ENCODE measurements at places on chromosomes 7 and 10. TPM values are rescaled to one million over a fixed set of nuclear protein-coding genes. Genes with fewer than 3 reads are reported as not detected.

The ASAH2 gene
- total RNA-seq = 0.68 TPM

The BTBD16 gene
- 0.07 TPM for total RNA-seq

The HGF gene
- not detected for total RNA-seq

The BEND7 gene
- total RNA-seq = 10.3 TPM

The TMEM213 gene
- total RNA-seq = not detected

The AKR1C8 gene
- not detected for total RNA-seq

The UNCX gene
- not detected for total RNA-seq

The HOXA3 gene
- total RNA-seq = not detected

The PRF1 gene
- not detected for total RNA-seq

The GPR26 gene
- total RNA-seq = under 0.01 TPM

The C10orf71 gene
- not detected for total RNA-seq

The GIMAP7 gene
- total RNA-seq = not detected

The ACBD7 gene
- total RNA-seq = 0.07 TPM

The NEUROD6 gene
- not detected for total RNA-seq

The LEP gene
- total RNA-seq = 0.28 TPM

The FANK1 gene
- total RNA-seq = 2.7 TPM

The SPDYE6 gene
- total RNA-seq = not detected

The CYP26A1 gene
- total RNA-seq = not detected

The RTKN2 gene
- under 0.01 TPM for total RNA-seq

The NUTM2E gene
- 0.21 TPM for total RNA-seq

The AOC1 gene
- total RNA-seq = not detected

The BAG3 gene
- total RNA-seq = 11.6 TPM

The RASA4 gene
- 1.7 TPM for total RNA-seq

The NODAL gene
- total RNA-seq = not detected

The MSS51 gene
- total RNA-seq = 0.68 TPM
